NCI-H2081 (cell line): ENCODE measurements at places on chromosomes 7 and 10.
A peak's percentile ranks its signal among the peaks of the same experiment; 100 is the strongest.

GRCh38 chr7:135706038-135706742 lies 21.8 kb downstream of the SLC13A4 start:
- DNase-seq = no peak

DNA sequence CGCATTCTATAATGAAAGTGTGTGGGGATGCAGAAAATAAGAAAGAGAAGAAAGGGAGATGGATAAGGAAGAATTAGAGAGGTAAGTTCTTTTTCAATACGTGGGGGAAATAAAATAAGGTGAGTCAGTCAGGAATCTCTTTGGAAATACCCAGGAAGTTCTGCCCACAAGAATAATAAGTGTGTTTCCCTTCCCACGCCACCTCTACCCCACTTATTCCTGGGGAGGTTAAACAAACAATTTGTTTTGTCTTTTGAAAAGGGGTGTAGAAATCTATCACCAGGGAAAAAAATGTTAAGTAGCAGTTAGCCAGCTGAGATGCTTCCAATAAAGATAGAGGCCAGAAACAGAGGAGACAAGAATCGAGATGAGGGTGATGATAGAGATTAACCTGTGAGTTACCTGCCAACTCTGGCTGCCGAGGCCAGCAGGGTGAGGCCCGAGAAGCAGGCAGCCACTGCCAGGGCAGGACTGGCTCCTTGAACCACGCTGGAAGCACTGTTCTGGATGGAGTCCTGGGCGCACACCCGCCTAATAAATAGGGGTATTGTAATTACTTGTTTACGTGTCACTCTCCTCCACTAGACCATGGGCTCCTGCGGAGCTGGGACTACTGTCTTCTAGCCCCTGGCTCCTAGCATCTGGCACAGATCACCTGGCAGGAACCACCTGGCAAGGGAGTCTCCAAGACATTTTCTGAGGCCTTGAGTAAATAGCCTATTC lies 191.3 kb downstream of the FGFR2 start:
- no peak for DNase-seq

- DNase-seq = no peak
These were observed 168.9 kb downstream of the KCND2 start for GRCh38 chr7:120441850-120442249.

DNA sequence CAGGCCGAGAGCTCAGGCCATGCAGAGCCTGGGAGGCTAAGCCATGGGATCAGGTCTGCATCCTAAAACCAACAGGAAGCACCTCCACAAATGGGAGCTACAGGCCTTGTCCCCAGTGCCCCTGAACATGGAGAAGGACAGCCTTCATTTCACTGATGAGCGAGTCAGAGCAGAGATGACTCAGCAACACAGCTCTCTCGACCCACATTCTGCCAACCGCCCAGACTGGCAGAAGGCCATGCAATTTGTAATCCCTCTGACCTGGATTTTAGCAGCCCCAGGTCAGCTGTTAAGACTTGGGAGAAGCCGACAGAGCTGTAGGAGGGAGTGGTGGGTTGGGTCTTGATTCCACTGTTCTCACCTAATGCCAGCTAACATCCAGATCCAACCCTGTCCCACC lies 25.5 kb downstream of the VOPP1 start:
- DNase-seq = peak; percentile 22

DNA sequence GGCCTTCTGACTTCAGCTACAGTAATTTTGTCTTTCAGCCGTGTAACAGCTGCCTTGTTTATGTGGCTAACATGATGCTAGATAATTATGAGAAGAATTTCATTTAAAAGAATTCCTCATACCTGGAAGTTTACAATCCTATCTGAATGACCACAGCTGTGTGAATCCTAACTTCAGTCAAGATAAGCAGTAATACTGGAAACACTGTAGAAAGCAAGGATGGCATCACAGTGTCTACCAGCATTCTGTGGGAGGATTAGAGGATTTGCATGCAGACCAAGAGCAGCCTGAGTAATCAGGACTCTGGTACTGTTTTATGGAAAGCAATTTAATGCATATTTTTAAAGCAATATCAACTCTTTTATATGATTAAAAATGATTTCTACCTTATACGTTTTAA lies 282.4 kb downstream of the EXOC4 start:
- DNase-seq = no peak

- no peak for DNase-seq
These were observed 50.8 kb upstream of the AOAH start for GRCh38 chr7:36775061-36775620.

GRCh38 chr7:129376076-129376777 lies 58.0 kb upstream of the STRIP2 start:
- DNase-seq = peak; percentile 47

DNA sequence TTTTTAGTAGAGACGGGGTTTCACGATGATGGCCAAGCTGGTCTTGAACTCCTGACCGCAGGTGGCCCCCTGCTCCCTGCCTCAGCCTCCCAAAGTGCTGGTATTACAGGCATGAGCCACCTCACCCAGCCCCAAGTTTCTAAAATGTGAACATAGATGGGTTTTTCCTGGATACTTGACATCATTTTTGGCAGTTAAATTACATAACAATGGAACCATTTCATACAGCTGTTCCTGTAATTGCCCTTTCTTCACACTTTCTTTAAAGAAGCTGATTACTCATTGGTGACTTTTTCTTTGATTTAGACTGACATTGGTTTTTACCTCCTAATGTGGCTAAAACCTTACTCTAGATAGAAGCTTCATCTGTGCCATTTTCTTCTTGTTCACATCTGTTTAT lies 5.9 kb downstream of the ZKSCAN1 start:
- DNase-seq = no peak

DNA sequence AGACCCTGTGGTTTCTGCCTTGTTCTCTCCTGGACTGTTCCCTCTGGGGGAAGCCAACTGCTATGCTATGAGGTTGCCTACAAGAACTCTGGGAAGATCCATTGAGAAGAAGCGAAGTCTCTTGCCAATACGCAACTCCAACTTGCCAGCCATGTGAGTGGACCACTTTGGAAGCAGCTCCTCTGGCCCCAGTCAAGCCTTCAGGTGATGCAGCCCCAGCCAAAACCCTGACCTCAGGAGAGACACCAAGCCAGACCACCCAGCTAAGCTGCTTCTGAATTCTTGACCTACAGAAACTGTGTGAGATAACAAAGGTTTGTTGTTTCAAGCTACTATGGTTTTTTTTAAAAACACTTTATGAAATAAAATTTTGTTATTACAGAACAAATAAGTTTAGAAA lies 20.2 kb upstream of the MYL7 start:
- DNase-seq = no peak

- no peak for DNase-seq
These were observed 57.7 kb downstream of the MYPN start for GRCh38 chr10:68166871-68167585.
